ENCODE measurements at places on chromosomes 5 and 9.
A peak's percentile ranks its signal among the peaks of the same experiment; 100 is the strongest.

- DNase-seq, result no peak
Observed at GRCh38 chr9:82334286-82334685, 345.7 kb downstream of the SPATA31D1 start.

- DNase-seq, result no peak
Observed at GRCh38 chr9:84966876-84967830, 297.6 kb downstream of the NTRK2 start.

- DNase-seq, result no peak
Observed at GRCh38 chr5:172918421-172919371, 40.5 kb upstream of the RPL26L1 start.

- no peak for DNase-seq
Observed at GRCh38 chr9:69996967-69997366, 46.7 kb upstream of the MAMDC2 start.

GRCh38 chr5:6302684-6303083, 75.7 kb downstream of the MED10 start:
- no peak for DNase-seq

DNA sequence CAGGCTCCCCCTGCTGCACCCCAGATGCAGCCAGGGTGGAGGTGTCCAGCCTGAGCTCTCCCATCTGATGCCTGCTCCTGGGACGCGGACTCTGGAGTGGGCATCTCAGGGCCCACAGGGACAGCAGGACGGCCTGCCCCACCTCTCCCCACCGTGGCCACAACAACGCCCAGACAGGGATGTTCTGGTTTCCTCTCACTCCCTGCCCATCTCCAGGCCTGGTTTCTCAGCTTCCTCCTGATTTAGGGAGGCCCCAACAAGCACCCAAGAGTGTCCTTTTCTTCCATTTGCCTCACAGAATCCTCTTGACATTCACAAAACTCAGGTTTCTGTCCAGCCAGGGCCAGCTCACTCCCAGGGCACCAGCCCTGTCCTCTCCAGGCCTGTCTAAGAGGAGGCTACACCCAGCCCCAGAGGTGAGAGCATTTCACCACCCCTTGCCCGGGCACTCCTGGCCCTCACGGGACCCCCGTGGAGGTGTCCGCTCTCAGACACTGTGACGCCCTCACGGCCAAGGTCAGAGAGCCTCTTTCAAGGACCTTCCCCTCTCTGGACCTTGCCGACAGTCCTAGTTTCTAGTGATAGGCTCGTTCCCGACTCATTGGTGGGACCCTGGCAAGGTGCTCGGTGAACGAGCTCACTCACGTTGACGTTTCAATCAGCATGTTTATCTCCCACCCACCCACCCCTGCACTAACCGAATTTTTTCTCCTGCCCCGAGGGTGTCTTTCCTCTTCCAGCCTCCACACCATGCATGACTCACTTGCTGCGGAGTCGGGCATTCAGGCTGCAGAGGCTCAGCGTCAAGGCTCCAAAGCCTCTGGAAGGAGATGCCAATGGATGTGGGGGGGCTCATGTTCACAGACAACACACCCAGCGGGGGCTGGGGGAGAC, 62.0 kb upstream of the UNC5A start:
- DNase-seq, result no peak

DNA sequence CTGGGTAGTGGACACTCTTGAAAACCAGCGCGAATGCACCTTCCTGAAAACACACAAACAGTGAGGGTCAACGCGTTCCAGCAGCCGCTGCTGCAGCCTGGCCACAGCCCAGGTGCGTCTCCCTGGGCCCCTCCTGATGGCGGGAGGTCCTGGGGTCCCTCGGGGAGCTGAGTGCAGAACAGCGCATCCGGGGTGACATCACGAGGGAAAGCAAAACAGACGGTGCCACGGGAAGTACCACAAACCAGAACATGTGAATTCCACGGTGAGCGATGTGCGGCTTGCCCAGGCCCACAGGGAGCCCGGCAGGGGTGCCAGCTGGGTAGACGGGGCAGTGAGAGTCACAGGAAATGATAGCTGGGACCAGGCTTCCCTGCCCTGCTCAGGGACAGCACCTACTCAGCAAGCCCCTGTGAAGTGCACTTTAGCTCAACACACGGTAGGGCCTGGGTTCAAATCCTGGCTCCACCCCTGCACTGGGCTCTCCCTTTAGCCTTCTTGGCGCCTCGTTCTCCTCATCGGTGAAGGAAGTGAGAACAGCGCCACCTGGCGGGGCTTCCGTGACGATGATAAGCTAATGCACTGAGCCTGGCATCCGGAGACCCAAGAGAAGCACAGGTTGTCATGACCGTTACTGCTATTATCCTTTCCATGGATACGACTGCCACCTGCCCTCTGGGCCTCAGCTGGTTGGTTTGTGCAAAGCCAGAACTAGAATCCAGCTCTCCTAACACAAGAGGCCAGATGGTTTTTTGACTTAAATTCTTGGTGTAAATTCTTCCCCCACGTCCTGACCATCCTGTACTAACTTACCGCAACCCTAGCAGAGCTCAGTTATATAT, 24.6 kb downstream of the GFPT2 start:
- DNase-seq, result peak; percentile 90

DNA sequence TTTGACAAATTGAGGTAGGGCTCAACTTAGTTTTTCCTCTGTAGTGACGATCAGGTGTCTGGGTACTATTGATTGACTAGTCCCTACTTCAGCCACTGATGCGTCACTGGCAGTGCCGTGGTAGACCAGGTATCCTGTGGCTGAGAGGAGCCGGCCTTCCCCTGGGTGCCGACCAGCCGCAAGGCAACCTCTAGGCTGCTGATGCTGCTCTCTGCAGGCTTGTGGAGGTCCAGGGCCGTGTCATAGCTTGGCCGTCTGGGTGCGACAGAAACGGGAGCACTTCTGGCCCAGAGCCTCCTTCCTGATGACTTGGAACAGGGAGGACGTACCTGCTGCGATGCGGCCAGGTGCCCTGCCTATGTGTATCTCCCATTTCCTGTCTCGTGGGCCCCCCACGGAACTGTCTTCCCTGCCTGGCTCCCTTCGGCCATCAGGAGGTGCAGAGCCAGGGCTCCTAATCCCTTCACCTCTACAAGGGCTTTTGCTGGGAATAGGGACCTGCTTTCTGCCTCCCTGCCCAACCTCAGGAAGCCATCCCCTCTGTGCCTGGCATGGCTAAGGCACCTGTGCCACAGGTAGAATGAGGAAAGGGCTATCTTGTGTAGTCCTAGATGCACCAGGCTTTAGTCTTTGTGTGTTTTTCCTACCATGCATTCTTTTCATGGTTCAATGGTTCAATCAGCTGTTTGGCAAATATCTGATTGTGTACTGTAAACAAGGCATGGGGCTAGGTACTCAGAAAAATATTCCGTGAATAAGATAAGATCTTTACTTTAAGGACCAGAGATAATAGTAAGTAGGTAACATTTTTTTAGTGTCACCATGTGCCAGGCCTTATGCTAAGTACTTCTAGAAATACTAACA, 44.6 kb downstream of the MVB12B start:
- no peak for DNase-seq

- no peak for DNase-seq
Observed at GRCh38 chr9:26459959-26460358, 432.6 kb downstream of the CAAP1 start.

GRCh38 chr9:14348373-14349145, 34.6 kb upstream of the NFIB start:
- DNase-seq, result no peak

GRCh38 chr5:42990892-42991291, 49.2 kb downstream of the ANXA2R start:
- no peak for DNase-seq

- peak; percentile 73 for DNase-seq
Observed at GRCh38 chr5:411728-412127, 31.2 kb upstream of the EXOC3 start.

DNA sequence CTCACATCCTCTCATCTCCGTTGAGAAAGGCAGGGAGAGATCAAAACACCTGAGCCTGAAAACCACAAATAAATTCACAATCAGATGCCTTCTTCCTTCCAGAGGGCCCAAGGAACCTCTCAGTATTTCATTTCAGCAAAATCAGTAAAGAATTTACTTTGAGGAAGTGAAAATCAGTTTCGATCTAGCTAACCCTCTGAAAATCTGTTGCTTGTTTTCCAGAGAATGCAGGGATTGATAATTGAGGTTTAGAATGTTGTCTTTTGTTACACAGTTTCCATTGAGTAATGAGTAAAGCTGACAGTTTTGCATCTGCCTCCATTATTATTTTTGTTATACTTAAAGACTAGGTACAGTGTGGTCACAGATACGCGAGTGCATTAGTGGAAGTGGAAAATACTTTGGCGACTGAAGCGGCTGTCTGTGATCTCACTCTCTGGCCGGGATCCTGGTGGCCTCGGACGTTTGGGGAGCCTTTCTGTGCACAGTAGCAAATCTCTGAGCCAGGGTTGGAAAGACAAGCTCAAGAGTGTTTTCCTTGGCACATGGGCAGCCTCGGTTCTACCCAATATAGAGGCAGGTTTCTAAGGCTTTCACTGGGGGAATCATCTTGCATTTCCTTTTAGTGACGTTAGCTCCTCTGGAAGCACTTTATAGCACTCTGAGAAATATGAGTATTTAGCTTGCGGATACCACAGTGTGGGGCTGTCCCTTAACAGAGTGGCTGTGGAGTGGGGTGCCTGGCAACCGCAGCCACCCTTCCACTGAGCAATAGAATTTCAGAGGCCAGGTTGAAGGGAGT, 32.2 kb upstream of the ANGPTL2 start:
- DNase-seq, result peak; percentile 38

DNA sequence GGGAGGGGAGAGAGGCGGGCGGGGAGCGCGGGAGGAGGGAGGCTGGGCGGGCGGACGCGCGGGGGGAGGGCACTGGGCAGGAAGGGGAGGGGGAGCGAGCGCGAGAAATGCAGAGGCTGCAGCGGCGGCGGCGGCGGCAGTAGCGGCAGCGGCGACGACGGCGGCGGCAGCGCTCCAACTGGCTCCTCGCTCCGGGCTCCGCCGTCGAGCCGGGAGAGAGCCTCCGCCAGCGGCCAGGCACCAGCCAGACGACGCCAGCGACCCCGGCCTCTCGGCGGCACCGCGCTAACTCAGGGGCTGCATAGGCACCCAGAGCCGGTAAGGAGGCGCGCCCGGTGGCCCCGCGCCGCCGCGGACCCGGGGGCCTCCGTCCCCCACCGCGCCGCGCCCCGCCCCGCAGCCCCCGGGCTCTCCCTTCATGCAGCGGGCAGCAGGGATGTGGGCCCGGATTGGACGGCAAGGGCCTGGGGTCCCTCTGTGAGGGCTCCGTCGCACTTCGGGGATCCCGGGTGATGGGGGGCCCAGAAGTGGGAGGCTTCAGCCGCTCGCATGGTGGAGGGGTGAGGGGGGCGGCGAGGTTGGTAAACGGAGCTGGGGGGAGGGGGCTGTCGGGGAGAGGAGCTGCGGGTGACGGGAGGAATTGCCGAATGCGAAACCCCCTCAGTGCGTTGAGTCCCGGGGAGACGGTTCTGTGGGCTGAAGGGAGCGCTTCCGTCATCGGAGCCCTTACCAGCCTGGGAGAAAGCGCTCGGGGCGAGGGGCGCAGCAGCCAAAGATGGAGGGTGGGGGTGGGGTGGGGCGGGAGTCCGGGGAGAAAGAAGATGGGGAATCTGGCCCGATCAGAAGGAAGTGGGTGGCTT, at the start of gene BASP1:
Gene BASP1, plus strand, starts transcription at position 139 of the 860 bp plus-strand sequence. CDS start 57,586 bp downstream, outside the sequence.
- peak; percentile 56 for DNase-seq

DNA sequence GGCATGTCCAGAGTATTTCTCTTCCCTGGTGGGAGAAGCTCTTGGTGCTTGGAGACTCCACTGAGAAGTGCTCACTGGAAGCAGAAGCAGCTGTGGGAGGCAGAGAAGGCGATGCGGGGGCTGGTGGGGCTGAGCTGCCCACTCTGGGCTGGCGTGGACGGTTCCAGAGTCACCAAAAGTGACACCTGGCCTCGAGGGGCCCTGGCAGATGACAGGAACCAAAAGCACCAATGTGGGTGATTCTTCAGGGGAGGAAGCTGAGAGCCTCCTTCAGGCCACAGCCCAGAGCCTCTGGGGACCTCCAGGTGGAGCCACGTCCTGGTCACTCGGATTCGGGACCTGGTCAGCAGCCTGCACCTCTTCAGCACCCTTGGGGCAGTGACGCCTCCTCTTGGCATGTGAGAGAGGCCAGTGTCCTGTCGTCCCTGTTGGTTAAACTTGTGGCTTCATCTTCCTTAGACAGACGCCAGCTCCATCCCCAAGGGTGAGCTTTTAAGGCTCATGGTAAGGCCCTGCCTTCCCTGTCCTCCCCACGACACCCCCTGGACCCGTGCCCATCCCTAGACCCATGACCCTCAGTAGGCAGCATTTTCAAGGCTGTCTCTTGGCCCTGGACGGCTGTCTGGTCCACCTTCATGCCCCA, 78.7 kb upstream of the IRX4 start:
- DNase-seq, result no peak

GRCh38 chr5:180592176-180592575, 877 bp upstream of the SCGB3A1 start:
- DNase-seq, result no peak

DNA sequence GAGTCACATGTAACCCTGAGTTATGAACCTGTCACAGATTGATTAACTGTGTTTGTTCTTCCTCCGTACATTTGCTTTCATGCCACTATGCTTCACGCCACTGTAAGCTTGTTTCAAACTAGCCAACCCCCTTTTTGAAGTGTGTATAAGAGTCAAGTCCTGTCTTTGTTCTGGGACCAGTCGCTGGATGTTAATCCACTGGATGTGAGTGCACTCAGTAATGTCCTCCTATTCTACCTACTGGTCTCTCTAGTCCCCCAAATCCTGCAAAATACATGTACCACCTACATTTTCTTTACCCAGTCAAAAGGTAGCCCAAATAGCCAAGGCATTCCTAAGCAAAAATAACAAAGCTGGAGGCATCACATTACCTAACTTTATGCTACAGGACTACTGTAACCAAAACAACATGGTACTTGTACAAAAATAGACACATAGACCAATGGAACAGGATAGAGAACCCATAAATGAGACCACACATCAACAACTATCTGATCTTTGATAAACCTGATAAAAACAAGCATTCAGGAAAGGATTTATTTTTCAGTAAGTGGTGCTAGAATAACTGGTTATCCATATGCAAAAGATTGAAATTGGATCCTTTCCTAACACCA, 1139.1 kb upstream of the SEMA6A start:
- no peak for DNase-seq

GRCh38 chr5:82413302-82414040, 135.3 kb upstream of the RPS23 start:
- no peak for DNase-seq

GRCh38 chr5:92543201-92543600, 1037.8 kb downstream of the NR2F1-AS1 start:
- DNase-seq, result no peak

Data from stimulated activated CD4-positive, alpha-beta T cell treated with anti-CD3 and anti-CD28 coated beads, Interleukin-15, amount 100 ng/mL, for 24 hours (primary cell).